ENCODE measurements at places on chromosomes 1 and 21.
A peak's percentile ranks its signal among the peaks of the same experiment; 100 is the strongest.

DNA sequence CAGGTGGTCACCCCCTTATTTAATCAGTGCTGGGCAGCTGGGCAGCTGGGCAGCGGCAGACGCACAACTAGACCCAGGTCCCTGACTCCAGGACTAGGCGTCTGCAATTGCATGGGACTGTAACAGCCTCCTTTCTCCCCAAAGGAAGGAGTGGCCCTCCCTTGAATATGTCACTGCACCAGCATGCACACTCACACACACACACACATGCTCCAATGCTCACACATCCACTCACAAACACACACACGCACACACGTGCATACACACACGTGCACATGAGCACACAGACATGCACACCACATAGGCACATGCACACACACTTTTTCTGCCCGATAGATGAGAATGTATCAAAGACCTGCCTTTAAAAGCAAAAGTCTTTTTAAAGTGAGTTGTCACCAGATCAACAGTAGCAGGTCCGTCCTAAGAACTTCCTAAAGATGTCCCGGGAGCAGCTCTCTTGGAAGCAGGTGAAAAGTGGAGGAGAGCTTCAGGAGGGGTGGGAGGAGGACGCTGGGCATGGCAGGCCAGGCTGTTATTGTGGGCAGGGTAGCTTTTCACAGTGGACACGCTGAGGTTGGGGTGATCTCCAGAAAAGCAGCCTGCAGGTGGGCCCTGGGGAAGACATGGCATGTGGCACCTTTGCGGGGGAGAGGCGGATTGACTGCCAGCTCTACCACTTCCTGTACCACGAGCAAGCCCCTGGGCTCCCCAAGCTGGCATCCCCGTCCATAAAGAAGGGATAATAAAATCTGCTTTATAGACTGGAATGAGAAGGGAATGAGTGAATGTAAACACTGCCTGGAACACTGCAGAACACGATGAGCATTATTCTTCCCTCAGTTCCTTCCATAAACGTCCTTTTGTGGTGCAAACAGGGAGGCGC lies 1.7 kb downstream of the PDE9A start:
- no peak for DNase-seq

GRCh38 chr21:45803618-45804340 lies 160.3 kb downstream of the PCBP3 start:
- DNase-seq, result no peak

DNA sequence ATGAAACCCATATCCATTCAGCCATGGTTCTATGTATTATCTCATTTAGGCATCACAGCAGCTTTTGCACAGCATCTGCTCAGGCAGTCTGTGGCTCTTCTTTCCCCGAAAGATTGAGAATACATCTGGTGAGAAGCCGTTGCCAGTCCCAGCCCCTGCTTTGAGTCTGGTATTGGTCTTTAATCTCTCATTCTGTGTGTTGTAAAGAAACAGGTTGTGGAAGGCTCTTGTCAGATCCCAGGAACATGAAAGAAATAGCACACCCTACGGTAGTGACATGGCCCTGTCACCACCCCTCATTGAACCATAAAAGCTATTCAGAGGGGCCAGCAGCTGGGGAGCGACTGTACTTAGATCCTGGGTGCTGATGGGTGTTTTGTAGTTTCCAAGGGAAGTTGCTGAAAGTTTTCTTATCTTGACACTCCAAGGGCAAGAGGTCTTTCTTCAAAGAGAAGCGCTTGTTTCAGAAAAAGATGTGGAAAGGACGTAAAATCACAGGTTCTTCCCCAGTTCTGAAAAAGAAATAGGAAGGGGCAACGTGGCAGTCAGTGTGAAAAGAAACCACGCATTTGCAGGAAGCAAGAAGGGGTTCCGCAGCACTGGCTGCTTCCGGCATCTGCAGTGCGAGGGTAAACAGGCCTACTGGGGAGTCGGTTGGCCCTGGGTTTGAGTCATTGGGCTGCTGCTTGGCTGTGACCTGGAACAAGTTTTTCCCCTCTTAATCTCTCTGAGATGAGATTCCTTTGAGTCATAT lies 145.0 kb downstream of the DHRS3 start:
- DNase-seq, result peak; percentile 71

DNA sequence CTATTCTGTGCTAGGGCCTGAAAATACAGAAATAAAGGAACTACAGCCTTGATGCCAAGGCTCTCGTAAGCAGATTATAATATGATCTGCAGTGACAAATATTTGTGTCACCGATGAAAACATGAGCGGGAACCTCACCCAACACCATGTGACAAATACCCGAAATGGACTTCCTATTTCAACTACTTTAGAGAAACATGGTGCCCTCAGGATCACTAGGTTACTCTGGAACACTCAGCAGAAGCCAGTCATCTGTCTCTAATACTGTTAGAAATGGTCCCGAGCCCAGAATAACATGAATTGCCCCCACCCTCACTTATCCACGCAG lies 463 bp upstream of the VAMP3 start:
- no peak for DNase-seq

- DNase-seq, result no peak
These were observed 26.2 kb downstream of the TP73 start for GRCh38 chr1:3678361-3679097.
